Activated CD4-positive, CD25-positive, alpha-beta regulatory T cell (primary cell): ENCODE measurements at places on chromosomes 1 and 21.
A peak's percentile ranks its signal among the peaks of the same experiment; 100 is the strongest.

DNA sequence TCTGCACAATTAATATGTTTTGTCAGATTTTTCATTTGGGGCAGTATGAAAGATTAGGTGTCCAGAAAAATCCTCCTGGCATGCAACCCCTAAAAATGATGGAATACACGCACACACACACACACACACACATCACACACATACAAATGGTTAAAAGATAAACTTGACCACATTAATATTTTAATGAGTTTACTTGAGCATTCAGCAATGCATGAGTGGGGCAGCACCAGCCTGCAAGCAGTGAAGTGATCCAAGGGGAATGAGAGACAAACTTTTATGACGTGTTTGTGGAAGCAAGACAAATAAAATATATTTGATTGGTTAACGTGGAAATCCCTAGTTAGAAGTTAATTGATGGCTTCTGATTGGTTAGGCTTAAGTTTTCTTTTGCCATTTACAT is 29.1 kb upstream of the SOAT1 start:
- DNase-seq, result no peak

DNA sequence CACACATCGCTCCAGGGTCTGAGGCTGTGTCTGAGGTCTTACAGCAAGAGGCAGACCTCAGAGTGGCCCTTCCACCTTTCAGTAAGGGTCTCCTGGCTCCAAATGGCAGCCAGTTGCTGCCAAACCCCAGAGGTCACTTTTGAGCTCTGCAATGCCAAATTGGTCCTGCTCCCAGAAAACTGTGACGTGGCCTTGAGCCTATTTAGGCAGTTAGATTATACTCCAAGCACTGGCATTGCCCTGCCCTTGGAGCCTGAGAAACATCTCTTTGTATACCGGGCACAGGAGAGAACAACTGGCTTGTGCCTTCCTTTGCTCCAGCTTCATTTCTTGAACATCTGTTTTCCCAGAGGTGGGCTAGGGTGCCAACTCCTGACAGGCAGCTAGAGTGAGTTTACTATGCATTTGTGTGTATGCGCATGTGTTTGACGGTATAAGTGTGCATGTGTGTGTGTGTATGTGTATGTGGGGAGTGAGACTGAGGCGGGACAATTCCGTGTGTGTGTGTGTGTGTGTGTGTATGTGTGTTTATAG is 134.5 kb downstream of the IER5 start:
- no peak for DNase-seq

- no peak for DNase-seq
Observed at GRCh38 chr21:31429506-31429905, 85.4 kb upstream of the TIAM1 start.

GRCh38 chr21:28754862-28755261 is 237.8 kb downstream of the LTN1 start:
- no peak for DNase-seq

DNA sequence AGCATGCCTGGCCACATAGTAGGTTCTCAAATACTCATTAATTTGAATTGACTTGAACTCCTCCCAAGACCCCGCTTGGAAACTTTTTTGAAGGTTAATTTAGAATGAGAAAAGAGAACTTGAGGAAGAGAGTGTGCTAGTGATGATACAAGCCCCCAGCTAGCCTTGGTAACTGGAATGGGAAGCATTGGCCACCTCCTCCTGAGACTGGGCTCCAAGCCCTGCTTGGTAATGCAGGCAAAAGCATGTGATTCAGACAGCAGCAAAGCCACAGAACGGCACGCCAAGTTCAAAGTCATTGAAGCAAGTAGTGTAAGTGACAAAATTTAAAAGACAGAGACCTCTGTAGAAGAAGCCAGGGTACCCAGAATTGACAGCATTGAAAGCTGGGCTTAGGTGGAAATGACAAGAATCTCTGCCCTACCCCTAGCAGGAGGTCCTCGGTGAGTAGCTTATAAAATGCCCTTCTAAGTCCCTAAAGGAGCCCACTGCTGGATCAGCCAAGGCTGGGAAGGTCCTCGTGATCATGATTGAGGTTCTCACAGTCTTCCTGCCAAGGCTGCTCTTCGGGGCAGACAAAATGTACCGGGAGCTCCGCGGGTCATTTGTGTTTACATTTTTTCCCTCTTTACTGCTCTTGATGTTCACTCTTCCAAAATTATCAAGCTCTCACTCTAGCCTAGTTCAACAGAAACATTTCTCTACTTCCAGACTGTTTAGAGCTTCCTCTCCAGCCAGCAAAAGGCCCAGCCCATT is 99.4 kb downstream of the TSEN15 start:
- DNase-seq, result no peak

DNA sequence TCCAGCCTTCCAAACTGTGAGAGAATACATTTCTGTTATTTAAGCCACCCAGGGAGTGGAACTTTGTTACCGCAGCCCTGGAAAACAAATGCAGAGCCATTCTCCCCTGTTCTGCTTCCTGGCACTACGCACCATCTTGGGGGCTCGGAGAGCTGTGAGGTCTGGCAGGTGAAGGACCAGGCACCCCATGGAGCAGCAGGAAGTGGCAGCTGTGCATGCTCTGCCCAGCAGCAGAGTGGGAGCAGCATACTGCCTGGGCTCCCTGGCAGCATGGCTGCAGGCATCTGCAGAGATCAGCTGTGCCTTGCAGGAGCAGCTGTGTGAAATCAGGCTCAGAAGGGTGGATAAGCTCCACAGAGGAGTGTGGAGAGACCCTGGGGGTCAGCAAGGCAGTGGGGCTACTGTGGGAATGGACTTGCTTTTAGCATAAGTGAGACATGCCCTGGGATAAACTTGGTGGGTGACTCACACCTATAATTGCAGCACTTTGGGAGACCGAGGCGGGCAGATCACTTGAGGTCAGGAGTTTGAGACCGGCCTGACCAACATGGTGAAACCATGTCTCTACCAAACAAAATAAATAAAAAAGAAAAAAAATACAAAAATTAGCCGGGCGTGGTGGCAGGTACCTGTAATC is 17.7 kb upstream of the ZSCAN20 start:
- DNase-seq, result no peak

DNA sequence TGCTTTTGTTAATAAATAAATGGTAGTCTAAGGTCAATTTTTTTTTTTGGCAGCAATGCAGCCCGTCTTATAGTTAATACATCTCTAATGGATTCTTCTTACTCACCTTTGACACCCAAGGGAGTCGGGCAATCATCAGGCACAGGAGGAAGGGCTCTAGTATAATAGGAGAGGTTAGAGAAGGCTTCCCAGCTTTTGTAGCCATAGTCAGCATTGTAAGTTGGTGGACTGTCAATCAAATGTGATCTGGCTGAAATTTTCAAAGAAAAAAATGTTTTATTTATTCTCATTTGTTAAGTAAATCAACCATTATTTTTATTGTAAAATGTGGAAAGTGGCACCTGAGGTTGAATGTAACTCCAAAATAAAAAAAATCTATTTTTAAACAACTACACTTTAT is 2.1 kb downstream of the PTGS2 start:
- no peak for DNase-seq

DNA sequence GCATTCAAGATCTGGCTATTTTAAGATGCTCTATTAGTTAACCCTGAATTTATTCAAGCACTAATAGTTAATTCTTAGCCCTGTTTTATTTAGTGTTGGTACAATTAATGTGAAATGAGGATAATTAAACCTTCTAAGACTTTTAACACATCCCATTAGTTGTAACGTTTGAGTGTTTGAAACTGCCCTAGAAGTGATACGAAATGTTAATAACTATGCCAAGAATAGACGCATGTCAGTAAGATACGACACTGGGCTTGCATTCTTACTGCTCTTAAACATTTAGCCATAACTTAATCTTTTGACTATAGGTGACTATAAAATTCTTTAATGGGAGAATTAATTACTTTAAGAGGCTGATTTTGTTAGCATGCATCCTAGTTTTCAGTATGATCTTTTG is 9.8 kb downstream of the H3-3A start:
- no peak for DNase-seq

DNA sequence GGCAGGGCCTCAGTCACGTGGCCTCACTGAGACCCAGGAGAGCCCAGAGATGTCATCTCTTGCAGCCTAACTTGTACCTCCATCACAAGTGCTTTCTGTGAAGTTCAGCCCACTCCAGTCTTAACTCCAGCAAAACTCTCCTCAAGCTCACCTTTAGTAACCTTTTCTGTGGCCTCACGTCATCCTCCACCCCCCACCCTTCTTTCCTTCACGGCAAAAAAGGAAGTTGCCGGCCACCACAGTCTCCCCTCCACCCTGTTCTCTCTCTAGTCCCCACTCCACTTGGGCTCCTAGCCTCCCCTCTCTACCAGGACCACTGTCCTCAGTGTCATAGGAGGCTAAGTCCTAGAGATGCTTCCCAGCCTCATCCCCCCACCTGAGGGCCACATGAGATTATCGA is 106.9 kb downstream of the LACTBL1 start:
- DNase-seq, result no peak

- DNase-seq, result no peak
Observed at GRCh38 chr1:90246069-90246468, 251.2 kb downstream of the ZNF326 start.

- DNase-seq, result no peak
Observed at GRCh38 chr1:232222614-232223013, 407.3 kb downstream of the SIPA1L2 start.

GRCh38 chr1:201739492-201740085 is 89.4 kb upstream of the IPO9 start:
- peak; percentile 20 for DNase-seq

GRCh38 chr1:55654171-55654570 is 439.0 kb upstream of the USP24 start:
- no peak for DNase-seq

DNA sequence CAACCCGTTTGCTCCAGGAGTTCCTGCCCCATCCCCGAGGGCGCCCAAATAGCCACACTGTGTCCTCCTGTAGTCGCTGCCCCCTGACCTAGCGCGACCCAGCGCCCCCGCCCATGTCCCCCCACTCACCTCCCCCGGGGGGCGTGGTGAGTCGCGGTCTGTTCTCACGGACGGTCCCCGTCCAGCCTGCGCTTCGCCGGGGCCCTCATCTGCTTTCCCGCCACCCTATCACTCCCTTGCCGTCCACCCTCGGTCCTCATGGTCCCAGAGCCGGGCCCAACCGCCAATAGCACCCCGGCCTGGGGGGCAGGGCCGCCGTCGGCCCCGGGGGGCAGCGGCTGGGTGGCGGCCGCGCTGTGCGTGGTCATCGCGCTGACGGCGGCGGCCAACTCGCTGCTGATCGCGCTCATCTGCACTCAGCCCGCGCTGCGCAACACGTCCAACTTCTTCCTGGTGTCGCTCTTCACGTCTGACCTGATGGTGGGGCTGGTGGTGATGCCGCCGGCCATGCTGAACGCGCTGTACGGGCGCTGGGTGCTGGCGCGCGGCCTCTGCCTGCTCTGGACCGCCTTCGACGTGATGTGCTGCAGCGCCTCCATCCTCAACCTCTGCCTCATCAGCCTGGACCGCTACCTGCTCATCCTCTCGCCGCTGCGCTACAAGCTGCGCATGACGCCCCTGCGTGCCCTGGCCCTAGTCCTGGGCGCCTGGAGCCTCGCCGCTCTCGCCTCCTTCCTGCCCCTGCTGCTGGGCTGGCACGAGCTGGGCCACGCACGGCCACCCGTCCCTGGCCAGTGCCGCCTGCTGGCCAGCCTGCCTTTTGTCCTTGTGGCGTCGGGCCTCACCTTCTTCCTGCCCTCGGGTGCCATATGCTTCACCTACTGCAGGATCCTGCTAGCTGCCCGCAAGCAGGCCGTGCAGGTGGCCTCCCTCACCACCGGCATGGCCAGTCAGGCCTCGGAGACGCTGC is 1.1 kb downstream of the HTR6 start:
- DNase-seq, result no peak
